Stimulated activated naive CD8-positive, alpha-beta T cell treated with anti-CD3 and anti-CD28 coated beads, Interleukin-15, Interleukin-2, amounts not matched to agents 100 U/mL and 50 U/mL, for 24 hours (primary cell): ENCODE measurements at places on chromosomes 6 and 20.
A peak's percentile ranks its signal among the peaks of the same experiment; 100 is the strongest.

GRCh38 chr6:145258122-145258521 is 477.2 kb downstream of the EPM2A start:
- DNase-seq: no peak

- no peak for DNase-seq
Measured at GRCh38 chr6:44227148-44227793, 3.9 kb downstream of the SLC29A1 start.

DNA sequence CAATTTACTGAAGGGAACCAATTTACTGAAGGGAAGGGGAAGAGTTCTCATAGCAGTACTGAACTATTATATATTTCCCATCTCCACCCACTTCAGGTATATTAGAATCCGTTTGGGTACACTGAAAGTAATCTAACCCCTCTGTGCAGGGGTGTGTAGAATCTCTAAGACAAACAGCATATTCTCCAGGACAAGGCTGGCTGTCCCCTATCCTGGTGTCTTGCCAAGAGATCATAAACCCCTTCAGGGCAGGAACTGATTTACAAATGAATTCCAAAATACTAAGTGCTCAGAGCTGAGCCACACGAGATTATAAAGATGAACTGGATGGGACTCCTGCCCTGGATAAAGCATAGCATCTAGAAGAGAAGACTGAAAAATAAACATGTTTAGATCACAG is 9.2 kb downstream of the ASF1A start:
- no peak for DNase-seq

- DNase-seq: no peak
Measured at GRCh38 chr20:15077733-15078250, 740.4 kb upstream of the FLRT3 start.

- peak; percentile 74 for DNase-seq
Measured at GRCh38 chr6:16238057-16238962, at the start of gene GMPR. GMPR (plus strand) TSS chr6:16238587; CDS start chr6:16238694, 107 bp downstream.

DNA sequence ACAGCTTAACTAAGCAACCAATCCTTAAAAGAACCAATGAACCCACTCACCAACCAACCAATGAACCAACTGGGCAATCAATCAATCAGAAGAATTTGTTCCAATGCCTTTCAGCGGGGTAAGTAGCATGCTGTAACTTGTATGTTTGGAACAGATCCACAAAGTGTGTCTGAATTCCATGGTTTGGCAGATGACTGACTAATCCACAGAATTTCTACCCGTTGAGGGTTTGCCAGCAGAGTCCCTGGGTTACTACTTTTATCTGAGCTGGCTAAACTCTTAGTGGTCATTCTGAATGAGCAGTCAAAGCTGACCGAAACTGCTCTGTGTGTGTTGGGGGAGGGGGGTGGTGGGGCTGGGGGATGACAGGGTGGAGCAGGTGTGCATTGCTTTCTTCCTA is 125.0 kb upstream of the JAG1 start:
- DNase-seq: no peak

DNA sequence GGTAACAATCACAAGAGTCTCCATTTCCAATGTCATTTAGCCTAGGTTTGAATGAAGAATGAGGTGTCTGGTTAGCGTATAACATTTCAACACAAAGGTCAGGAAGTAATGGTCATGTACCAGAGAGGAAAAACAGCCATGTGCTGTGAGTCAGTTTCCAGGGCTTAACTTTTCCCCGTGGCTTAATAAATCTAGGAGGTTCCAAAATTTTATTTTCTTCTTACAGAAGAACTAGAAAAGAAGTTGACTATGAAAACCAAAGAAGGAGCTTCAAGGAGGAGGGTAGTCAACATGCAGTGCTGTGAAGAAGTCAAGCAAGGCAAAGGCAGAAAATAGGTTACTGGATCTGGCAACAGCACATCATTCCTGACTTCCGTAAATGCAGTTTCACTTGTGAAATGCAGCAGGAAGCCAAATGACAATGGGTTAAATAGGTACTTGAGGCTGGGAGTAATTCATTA is 8.4 kb upstream of the GABRR2 start:
- no peak for DNase-seq

GRCh38 chr20:16654858-16655535 is 74.8 kb upstream of the SNRPB2 start:
- DNase-seq: no peak
